ENCODE measurements at places on chromosomes 4 and X.
A peak's percentile ranks its signal among the peaks of the same experiment; 100 is the strongest.

- DNase-seq, result no peak
Observed at GRCh38 chr4:140993370-140993769, 139.9 kb downstream of the RNF150 start.

DNA sequence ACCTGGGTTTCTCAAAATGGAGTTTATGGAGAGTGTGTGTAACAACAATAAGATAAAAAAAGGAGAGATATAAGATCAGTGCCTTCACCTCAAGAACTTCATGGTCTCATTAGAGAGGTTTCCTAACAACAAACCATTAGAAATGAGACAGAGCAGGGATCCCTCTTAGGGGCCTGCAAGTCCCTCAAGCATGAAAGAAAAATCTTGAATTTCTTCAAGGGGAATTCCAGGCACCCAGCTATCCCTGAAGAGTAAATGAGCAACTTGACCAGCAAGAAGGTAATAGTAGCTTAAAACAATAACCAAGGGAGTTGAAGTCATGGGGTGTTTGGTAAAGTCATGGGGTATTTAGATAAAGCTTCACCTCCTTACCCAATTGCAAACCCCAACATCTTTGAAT, 49.7 kb upstream of the TLR3 start:
- DNase-seq, result no peak

DNA sequence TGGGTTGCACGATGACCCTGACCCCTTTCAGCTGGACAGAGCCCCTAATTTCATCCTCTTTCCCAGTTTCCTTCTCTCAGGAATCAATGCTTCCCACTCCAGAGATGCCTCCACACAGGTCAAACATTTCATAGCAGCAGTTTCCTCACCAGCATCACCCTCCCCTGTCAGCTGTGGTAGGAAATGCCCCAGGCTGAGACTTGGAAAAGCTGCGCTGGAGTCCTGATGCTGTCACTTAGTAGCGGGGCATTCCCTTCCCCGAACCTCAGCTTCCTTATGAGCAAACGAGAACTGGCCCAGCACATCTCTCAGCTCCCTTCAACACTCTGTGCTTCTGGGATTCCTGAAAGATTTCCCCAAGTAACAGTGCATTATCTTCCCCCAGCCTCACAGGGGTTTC, 2.7 kb downstream of the GJB1 start:
- no peak for DNase-seq

DNA sequence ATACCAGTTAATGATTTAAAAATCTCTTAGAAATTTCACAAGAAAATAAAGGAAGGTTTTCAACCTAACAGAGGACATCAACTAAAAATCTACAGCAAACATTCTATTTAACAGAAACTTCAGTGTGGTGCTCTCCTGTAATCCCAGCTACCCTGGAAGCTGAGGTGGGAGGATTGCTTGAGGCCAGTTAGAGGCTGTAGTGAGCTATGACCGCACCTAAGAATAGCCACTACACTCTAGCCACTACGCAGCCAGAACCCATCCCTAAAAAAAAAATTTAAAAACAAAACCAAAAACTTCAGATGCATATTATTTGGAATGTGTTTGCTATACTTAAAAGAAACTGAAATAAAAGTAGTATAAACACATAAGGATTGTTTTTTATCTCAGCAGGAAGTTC, 7.2 kb upstream of the FHIP1A start:
- DNase-seq, result no peak

- DNase-seq, result no peak
Observed at GRCh38 chr4:87491436-87491835, 37.7 kb downstream of the SPARCL1 start.

- DNase-seq, result no peak
Observed at GRCh38 chr4:93072292-93072691, 756.3 kb upstream of the ATOH1 start.

DNA sequence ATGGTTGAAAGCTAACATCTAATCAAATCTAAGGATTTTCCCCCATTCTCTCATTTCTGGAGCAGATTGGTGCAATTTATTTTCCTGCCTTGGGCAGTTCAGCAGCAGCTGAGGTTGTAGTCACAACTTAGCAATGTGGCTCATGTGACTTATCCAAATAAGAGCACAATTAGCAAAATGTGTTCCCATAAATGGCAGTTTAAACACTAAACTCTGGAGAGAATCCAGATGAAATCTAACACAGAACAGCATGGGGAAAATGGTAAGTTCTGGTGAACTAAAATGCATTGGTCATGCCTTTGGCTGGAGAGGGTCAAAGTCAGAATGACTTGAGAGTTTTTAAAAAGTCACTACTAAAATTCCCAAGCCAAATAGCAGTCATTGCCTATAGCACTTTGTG, 422.6 kb upstream of the DIPK2B start:
- DNase-seq, result no peak

- no peak for DNase-seq
Observed at GRCh38 chrX:133513123-133513522, 97.8 kb upstream of the GPC4 start.

DNA sequence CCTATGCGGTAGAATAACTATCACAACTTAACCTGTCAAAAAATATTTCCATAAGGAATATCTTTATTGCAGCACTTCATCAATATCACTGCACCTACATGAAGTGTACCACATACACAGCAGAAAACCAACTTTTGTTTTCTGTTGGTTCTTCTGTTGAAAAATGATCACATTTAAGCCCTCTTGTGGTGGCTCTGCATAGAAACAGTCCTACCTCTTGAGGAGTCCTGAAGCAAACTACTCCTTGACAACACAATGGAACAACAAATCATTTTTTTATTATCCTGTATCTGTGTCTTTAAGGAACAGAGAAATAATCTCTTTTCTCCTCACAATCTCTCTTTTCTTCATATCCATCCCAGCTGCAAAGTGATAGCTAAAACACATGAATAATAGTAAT, 39.8 kb upstream of the ATOH1 start:
- peak; percentile 46 for DNase-seq

DNA sequence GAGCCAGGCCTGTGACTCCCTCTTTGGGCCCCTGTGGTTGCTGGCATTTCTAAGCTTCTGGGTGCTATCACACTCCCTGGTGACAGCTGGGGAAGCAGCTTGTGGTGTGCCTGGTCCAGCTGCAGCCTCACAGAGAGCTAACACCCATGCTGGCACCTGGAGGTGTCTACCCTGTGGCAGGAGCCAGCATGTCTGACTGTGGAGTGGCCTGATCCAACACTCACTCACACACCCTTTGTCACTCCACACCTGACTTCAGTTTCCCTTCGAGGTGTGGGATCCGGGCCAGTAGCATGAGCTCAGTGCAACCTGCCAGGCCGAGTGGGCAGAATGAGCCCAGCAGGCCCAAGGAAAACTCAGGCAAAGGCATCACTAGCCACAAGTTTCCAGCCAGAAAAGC, 67.5 kb downstream of the TECRL start:
- DNase-seq, result no peak

GRCh38 chrX:136589966-136590365, 58.0 kb downstream of the VGLL1 start:
- DNase-seq, result no peak

DNA sequence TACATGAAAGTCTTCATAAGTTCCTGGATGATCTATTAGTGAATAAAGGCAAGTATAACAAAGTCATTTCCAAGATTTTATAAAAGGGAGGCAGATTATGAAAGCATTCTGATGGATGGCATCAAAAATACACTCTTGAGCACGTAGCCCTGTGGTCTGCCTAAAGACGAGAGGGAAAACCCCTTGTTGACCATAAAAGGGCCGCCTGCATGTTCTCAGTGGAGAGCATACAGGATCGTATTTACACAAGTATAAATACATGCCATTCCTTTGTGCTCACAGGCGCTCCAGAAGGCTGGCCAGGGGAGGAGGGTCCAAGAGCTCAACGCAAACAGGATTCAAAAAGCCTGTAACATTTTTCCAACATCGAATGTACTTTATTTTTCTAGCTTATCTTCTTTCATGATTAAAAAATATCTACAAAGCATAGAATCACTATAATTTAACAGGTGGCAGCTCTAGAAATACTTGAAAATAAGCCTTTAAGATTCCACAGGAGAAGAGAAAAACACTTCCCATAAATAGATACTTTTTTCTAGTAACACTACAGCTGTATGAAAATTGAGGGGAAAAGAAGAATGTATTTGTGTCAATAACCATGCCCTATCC, 29.6 kb downstream of the PDGFC start:
- no peak for DNase-seq

DNA sequence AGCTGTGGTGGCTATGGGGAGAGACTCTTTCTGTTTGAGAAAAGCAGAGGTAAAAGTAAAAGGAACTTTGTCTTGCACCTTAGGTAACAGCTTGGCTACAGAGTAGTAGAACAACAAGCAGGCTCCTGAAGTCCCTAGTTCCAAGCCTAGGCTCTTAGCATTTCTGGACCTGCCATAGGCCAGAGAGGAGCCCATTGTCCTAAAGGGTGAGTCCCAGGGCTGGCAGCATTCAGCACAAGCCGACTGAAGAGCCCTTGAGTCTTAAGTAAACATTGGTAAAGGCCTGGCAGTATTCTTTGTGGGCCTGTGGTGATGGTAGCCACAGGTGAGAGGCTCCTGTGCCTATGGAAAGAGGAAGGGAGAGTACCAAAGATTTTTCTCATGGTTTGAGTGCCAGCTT, 38.2 kb downstream of the CSN3 start:
- no peak for DNase-seq

- DNase-seq, result no peak
Observed at GRCh38 chr4:39555472-39555871, 28.2 kb upstream of the UGDH start.

- no peak for DNase-seq
Observed at GRCh38 chr4:33184657-33185290, 2464.6 kb downstream of the PCDH7 start.

GRCh38 chrX:107565931-107566603, 62.2 kb upstream of the PRPS1 start:
- peak; percentile 45 for DNase-seq

GRCh38 chrX:9163214-9163709, 129.3 kb upstream of the FAM9B start:
- DNase-seq, result no peak

DNA sequence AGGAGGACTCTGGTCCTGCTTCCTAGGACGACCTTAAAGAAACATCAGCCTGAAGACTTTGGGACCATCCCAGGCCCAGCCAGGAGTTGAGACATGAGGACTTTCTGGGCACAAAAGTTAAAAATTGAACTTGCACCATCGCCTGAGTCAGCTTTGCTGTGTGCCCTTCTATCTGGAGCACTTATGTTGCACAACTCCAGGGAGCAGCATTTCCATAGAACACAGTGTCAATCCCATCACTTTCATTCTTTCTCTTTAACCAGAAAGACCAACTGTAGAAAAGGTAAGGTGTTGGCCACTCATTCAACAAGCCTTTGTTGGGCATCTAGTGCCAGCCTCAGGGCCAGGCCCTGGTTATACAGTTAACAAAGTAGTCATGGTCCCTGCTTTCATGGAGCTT, 8.6 kb upstream of the CLDN24 start:
- no peak for DNase-seq

- no peak for DNase-seq
Observed at GRCh38 chr4:21415728-21416127, 532.8 kb downstream of the KCNIP4 start.

DNA sequence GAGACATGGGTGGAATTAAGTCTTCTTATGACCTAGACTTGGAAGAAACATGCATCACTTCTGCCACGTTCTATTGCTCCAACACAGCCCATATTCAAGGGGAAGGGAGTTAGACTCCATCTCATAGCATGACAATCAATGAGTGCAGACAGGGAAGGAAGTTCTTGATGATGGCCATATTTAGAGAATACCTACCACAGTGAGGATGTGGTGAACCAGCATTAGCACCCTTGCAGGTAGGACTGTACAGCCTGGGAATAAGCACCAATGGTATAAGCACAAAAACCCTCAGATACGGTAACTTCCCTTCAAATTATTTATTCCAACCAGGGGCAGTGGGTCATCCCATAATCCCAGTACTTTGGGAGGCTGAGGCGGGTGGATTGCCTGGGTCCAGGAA, 29.8 kb downstream of the PAGE2 start:
- DNase-seq, result no peak

DNA sequence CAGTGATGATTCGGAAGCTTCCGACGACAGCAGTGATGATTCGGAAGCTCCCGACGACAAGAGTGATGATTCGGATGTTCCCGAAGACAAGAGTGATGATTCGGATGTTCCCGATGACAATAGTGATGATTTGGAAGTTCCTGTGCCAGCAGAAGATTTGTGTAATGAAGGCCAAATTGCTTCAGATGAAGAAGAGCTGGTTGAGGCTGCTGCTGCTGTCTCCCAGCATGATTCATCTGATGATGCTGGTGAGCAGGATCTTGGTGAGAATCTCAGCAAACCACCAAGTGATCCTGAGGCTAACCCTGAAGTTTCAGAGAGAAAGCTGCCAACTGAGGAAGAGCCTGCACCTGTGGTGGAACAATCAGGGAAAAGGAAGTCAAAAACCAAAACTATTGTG, 14.2 kb downstream of the CXCR3 start:
- DNase-seq, result no peak

DNA sequence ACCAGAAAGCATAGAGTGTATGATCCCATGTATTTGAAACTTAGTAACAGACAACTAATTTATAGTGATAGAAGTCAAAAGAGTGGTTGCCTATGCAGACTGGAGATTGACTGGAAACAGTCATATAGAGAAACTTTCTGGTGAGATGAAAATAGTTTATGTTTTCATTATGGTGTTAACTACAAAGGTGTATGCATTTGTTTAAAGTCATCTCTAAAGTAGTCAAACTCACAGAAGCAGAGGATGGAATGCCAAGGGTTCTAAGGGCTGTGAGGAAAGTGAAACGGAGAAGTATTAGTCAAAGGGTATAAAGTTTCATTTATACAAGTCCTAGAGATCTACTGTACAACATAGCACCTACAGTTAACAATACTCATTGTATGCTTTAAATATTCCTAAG, 45.8 kb downstream of the ENOX2 start:
- no peak for DNase-seq

DNA sequence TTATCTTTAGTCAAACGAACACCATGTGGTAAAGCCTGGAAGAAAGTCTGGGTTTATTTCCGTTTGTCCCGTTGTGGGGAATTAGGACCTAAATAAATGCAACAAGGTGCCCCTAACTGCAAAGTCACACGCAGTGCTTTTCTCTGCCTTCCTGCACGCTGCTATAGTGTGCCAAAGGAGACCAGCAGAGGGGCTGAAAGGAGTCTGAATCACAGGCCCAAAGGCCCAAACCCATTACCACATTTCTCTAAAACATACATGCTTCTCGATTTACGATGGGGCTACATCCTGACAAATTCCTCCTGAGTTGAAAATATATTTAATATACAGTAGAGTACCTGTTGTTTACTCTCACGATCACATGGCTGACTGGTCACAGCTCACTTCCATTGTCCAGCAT, 4.5 kb downstream of the VEGFC start:
- DNase-seq, result no peak

- no peak for DNase-seq
Observed at GRCh38 chrX:123971982-123972381, 10.5 kb downstream of the STAG2 start.

GRCh38 chr4:140358281-140358680, 15.2 kb upstream of the SCOC start:
- peak; percentile 87 for DNase-seq

GRCh38 chrX:152428120-152428519, 23.0 kb downstream of the GABRA3 start:
- no peak for DNase-seq
